ENCODE measurements at places on chromosomes 2 and 18.

DNA sequence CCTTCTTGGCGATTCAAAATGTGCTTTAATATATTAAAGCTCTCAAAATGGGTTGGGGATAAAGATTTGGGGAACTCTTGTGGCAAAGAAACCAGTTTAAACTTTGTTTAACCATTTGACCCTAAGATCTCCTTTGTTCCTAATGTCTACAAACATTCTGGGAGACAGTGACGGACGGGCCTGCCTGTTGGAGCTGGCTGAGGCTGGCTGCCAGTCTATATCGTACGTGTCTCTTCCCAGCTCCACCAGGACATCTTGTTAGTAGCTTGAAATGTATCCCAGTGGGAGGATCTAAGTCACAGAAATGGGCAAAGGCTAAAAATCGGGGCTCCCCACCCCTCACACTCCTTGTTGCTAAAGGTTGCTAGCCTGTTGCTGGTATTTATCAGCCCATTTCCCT lies 30.7 kb downstream of the ZNF532 start:
- DNase-seq, result no peak

DNA sequence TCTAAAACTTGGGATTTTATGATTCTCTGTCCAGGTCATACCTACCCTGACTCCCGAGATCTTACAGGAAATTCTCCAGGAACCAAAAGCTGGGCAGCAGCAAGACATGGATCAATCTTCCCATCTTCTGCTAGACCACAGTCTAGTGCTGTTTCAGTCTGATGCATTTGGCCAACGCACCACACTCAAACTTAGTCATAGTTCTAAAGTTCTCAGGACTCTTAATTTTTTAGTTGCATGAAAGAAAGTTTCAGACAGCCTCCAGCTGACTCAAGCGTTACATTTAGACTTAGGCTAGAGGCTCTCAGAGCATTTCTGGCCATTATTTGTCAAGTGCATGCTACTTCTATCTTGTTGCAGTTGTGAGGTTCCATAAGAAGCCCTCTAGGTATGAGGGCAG lies 230.1 kb upstream of the CCDC150 start:
- DNase-seq, result no peak

- no peak for DNase-seq
Observed at GRCh38 chr2:165573534-165574461, 104.3 kb downstream of the CSRNP3 start.

GRCh38 chr2:198004173-198004572 lies 199.8 kb downstream of the PLCL1 start:
- no peak for DNase-seq

DNA sequence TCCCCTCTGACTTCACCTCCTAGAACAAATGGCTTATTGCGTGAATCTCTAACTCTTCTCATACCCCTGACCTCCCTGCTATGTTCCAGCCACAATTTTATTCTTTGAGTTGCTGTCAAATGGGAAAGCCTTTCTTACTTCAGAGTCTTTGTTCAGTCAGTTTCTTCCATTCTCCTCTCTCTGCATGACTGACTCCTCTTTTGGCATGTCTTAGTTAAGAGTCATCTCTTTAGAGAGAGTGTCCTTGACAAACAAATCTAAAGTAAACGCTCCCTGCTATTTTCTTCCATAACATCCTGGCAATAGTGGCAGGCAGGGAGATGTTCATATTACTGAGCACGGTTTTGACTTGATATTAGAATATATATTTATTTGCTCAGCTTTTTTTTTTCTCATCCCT lies 170.7 kb upstream of the ERBB4 start:
- DNase-seq, result no peak

DNA sequence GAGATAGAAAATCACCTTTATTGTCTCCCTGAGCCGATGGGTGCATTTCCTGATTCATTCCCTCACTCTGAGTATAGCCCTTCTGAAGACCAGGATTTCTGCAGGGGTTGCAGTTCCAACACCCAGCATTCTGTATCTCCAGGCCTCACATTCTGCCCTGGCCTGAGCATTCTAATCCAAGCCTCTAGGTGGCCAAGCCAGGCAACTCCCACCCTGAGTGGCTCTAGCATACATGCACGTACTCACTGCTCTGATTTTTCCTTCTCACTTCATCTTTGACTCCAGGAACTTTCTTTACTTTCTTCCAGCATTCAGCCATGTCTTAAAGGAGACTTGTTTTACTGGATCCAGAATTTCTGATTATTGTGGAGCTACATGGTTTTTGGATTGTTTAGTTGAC lies 100.7 kb upstream of the STK39 start:
- DNase-seq, result no peak

DNA sequence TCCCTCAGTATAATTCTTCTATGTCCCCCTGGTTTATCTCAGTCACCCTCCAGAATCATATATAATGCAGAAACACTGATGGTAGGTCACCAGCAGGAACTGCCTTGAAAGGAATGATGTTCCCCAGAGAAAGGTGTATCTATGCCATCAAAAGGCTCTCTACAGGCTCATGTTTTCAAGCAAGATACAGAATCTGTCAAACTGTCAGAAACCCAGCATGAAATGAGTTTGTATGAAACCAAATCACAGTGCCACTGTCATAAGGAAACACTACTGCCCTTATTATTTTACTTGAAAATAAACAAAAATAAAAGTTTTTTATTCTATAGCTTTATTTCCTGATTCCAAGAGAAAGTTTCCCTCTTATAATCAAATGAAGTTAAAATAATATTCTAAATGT lies 1064.5 kb upstream of the DDX18 start:
- DNase-seq, result no peak

DNA sequence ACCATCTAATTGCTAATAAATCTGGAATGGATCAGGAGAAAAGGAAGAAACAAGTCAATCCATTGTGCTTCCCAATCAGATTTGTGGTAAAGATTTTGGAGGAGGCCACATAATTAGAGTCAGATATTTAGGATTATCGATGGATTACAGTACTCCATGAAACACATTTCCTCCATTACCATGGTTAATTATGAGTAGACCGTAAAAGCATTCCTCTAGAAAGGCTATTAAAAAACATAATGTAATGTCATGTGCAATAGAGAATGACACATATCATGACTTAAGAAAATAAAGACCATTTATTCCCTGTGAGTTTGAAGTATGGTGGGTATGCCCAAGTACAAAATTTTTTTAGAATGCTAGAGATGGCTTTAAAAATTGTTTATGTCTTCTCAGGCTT lies 96.1 kb downstream of the ITGA4 start:
- DNase-seq, result no peak

DNA sequence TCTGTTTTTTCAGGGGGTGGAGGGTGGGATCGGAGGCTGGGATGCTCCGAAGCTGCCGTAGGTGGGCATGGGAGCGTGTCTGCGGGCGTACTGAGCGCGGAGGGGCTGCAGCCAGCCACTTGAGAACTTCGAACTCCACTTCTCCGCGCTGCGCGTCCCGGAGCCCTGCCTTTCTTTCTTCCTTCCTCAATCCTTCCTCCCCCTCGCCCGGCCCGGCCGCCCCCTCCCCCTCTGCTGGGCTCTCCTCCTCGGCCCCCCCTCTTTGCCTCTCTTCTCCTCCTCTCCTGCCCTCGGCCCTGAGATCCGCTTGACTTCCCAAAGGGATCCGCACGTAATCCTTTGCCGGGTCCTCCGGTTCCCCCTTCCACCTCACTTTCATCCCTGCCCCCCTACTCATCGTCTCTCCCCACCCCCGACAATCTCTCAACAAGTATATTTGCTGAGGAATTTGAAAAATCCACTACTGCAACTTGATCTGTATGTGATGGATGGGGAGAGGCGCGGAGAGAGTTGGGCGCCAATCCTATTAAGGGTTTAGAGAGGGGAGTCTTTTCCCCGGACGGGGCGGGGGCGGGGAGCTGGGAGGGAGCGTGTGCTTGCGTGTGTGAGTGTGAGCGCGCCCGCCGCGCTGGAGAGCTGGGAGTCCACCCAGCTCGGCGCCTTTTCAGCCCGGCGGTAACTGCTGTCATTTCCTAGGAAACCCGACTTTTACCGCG lies 1.1 kb downstream of the GLI2 start:
- DNase-seq, result no peak

DNA sequence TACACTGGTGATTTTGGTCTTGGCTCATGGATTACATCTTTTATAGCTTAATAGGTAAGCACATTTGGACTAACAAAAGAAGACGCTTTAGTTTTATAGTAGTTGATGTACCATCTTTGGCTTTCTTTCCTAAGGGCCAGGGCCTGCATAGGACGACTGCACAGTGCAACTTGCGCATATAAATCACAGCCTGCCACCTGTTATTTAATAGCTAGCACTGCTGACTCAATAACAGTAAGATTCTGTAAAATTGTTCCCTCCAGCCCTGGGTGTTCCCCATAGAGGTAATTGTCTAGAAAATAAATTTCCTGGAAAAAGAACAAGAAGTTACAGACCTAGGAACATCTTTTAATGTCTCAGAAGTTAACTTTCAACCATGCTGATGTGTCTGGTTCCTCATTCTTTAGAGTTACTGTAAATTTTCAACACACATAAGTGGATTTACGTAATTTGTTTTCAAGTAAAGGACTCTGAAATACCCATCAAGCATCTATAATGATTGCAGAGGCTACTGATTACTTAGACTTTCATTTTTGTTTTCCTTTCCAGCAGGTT lies 594.2 kb upstream of the NXPH2 start:
- no peak for DNase-seq

GRCh38 chr2:167579826-167580225 lies 667.6 kb downstream of the STK39 start:
- DNase-seq, result no peak

DNA sequence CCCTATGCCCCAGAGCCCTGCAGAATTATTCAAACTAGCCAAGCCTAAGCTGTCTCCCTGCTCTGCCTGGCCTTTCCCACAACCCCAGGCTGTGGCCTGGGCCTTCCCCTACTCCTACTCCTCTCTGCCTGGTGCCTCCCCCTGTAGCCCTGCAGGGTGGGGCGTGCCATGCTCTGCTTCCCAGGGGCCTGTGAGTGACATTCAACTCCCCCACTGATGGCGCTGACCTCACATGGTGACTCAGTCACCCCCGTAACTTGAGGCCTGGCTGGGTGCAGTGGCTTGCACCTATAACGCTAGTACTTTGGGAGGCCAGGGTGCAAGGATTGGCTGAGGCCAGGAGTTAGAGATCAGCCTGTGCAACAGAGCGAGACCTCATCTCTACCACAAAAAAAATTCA lies 60.6 kb downstream of the KIF1A start:
- DNase-seq, result no peak

DNA sequence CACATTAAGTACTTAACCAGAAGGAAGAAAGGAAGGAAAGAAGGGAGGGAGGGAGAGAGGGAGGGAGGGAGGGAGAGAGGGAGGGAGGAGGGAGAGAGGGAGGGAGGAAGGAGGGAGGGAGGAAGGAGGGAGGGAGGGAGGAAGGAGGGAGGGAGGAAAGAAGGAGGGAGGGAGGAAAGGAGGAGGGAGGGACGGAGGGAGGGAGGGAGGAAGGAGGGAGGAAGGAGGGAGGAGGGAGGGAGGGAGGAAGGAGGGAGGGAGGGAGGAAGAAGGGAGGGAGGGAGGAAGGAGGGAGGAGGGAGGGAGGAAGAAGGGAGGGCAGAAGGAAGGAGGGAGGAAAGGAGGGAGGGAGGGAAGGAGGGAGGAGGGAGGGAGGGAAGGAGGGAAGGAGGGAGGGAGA lies 363.3 kb downstream of the MBD2 start:
- DNase-seq, result no peak

DNA sequence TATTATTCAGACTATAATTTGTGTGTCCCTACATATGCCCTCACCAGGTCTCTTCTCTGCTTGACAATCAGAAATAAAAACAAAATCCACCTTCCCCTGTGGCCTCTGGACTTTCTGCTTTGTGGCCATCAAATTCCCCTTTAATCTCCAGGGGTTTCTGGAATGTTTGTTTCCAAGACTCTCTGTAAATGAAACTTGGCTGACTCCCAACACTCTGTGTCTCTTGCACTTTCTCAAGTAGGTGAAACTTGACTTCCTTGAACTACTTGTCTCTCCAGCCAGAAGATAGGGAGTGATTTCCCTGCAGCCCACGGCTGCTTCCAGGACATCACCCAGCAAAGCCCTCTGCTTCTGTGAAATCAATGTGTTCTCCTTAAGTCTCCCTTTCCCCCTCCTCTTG lies 54.1 kb upstream of the AQP4 start:
- no peak for DNase-seq

- no peak for DNase-seq
Observed at GRCh38 chr2:196268538-196269338, 97.4 kb upstream of the STK17B start.

DNA sequence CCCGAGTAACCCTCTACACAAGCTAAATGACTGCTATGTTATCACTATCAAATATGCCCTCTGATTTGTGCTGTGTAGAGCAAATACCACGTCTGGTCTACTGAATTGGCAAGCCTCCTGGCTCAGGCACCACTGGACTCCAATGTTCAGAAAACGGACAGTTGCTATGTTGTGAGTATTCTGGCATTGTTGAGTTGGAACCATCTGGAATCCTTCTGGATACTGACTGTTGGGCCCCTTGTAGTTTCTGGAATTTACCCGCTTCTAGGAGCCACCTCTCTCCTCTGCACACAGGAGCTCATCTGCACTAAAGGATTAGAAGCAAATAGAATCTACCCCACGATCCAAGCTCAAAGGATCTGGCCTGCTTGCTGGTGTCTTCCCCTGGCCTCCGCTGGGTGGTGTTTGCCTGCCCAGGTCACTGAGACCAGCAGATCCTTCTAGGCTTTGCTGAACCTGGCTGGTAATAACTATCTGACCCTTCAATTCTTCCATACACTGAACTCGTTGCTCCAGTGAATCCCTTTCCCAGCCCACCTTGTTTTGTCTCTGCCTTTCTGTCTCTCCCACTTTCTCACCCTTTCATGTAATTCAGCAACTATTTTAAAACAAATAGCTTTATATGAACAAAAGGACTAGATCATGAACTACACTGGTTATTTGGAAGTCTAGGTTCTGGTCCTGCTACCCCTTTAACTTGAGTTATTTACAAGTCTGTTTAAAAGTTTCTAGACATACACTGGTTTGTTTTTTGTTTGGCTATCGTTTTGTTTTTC lies 2.1 kb upstream of the HAAO start:
- DNase-seq, result no peak

DNA sequence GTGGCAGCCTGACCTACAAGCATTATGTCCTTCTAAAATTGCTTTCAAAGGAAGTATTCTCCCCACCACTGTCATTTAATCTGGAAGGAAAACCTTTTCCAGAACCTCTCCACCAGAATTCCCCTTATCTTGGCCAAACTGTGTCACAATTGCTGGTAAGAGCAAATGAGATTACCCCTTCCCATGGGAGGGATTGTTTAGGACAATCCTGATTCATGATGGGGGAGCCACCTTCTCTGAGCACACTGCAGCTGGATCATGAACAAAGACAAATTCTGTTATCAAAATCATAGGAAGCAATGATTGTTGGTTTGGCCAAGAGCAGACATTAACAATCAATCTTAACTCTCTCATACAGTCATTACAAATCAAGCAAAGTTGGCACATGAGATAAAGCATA lies 18.1 kb upstream of the ATOH8 start:
- no peak for DNase-seq

DNA sequence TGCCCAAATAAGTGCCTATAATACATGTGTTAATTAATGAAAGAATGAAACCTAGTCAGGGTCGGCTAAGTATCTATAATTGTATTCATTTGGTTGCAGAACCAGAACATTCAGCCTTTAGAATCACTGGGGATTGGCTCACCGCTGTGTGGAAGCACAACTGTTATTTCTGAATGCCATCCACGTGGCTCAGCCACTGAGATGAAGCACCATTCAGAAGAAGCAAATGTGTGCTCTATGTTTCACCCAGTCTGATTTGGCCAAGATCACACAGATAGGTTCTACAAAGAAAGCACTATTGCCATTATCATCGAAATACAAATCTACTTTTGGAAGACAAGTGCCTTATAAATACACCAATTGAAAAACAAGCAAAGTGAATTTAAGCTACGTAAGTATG lies 30.6 kb upstream of the SPOPL start:
- DNase-seq, result no peak

GRCh38 chr18:75081486-75081885 lies 127.5 kb downstream of the PTGR3 start:
- DNase-seq, result no peak
